Spinal cord (tissue), 10 donors: ENCODE measurements at places on chromosomes 4 and X. TPM values are rescaled to one million over a fixed set of nuclear protein-coding genes. Genes with fewer than 3 reads are reported as not detected.

Gene UGT2B10
- not detected for total RNA-seq

Gene DCAF16
- total RNA-seq = 49.6 TPM

Gene ADH1A
- 0.11 TPM for total RNA-seq

Gene ASB11
- 0.06 TPM for total RNA-seq

Gene CT83
- total RNA-seq = not detected

Gene EXOC1L
- total RNA-seq = 0.17 TPM

Gene USP46
- total RNA-seq = 30.2 TPM

Gene MEPE
- total RNA-seq = 1.4 TPM

Gene RIBC1
- 1.8 TPM for total RNA-seq

Gene HS3ST1
- total RNA-seq = 7.7 TPM

Gene LPAR4
- total RNA-seq = 12.6 TPM

Gene USP53
- 54.4 TPM for total RNA-seq

Gene USP17L21
- total RNA-seq = not detected

Gene SSX4
- not detected for total RNA-seq

DNA sequence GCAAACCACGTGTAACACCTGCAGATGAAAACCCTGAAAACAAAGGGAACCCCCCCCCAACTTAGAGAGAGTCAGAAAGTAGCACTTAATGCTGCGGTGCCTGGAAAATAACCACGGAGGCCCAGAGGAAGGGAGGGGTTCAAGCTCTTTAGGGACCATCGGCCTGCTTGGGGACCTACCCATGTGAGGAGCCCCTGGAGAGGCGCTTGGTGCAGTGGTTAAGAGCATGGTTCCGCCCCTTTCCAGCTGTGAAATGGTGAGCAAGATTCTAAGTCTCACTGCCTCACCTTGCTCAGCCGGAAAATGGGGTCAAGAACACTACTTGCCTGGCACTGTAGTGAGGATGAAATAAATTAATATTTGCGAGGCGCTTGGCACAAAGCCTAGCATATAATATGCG lies 13.8 kb downstream of the SLC25A5 start:
- no peak overlapping the region for H3K27ac ChIP-seq
- peaks cover 4% of the 10 kb centered on the region for H3K4me1 ChIP-seq

DNA sequence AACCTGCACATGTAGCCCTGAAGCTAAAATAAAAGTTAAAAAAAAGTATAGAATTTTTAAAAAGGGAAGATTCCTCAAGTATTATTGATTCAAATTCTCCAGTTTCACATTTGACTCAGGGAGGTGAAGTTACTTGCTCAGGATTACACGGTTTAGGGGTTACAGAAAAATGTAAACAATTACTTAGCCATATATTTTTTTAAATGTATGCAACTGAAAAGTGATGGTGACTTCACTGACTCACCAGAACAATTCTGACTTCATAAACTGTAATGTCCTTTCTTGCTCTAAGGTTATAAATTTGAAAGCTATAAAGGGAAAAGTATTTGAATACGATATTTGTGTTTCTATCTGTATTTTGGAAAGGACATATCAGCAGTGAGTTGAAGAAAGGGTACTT lies 371.2 kb downstream of the SPRY1 start:
- no peaks in the 10 kb centered on the region for H3K27me3 ChIP-seq
- H3K4me3 ChIP-seq = no peak overlapping the region
- no peaks in the 10 kb centered on the region for H3K4me1 ChIP-seq
- H3K27ac ChIP-seq = no peak overlapping the region
- H3K36me3 ChIP-seq = no peaks in the 10 kb centered on the region
- DNase-seq = no peak

DNA sequence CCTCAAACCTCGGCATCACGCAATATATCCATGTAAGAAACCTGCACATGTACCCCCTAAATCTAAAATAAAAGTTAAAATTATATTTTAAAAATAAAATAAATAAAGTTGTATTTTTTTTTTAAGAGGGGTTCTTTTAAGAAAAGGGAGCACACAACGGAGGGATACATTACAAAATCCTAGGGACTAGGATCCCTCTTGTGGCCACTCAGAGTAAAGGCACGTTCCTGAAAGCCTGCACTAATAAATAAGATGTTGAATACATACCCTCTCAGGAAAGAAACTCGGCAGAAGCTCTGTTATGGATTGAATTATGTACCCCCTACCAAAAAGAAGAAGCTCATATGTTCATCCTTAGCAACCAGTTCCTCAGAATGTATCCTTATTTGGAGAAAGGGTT lies 50.9 kb upstream of the PRDX4 start:
- H3K27ac ChIP-seq = no peak overlapping the region
- peaks cover 3% of the 10 kb centered on the region for H3K27me3 ChIP-seq
- DNase-seq = peak; percentile 27
- no peaks in the 10 kb centered on the region for H3K4me1 ChIP-seq

GRCh38 chr4:113756005-113756410 lies 5.5 kb downstream of the CAMK2D start:
- H3K27me3 ChIP-seq = no peaks in the 10 kb centered on the region
- H3K27ac ChIP-seq = peak overlapping the region; percentile 0

DNA sequence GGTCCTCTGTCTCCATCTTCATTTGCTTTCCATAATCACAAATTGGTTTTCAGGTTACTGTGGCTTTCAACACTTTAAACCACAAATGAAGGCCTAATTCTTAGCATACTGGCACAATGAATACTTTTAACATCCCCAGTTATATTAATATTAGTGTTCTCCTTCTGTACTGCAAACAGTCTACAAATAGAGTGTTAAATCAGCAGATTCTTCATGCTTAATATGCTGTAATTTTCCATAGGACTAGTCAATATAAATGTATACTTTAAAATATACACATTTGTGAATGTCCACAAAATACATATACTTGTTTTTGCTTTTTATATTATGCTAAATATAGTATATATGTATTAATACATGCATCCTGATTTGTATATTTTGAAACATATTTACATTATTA lies 72.6 kb downstream of the SH3RF1 start:
- no peak overlapping the region for H3K27ac ChIP-seq
- no peaks in the 10 kb centered on the region for H3K36me3 ChIP-seq
- H3K4me3 ChIP-seq = no peak overlapping the region
- no peaks in the 10 kb centered on the region for H3K27me3 ChIP-seq
- DNase-seq = no peak

DNA sequence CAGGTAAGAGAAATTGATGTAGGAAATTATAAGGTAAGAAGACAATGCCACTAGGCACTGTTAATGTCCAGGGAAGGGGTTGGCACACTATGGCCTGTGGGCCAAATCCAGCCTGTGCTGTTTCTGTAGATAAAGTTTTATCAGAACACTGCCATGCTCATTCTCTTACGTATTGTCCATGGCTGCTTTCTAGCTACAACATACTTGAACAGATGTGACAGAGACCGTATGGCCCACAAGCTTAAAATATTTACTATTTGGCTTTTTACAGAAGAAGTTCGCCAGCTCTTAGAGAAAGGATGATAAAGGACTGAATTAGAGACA lies 168.0 kb downstream of the CDS1 start:
- no peak overlapping the region for H3K4me3 ChIP-seq

DNA sequence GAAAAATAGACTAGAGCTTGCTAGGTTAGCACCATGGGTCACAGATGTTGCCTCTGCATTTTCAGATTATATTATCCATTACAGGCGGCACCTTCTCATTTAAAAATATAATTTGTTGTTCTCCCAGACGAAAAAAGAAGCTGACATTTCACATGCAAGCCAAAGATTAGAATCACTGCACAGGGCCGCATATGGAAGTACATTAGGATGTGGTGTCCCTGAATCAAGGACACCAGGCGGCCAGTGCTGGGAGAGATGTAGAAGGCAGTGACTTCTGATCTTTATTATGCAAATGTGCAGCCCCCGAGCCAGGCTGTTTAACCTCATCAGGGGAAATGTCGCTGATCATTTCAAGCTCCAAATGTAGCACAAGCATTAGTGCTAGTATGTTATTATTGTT lies 22.8 kb downstream of the REELD1 start:
- DNase-seq = peak; percentile 44
- H3K36me3 ChIP-seq = no peaks in the 10 kb centered on the region
- no peaks in the 10 kb centered on the region for H3K27me3 ChIP-seq
- H3K27ac ChIP-seq = no peak overlapping the region

DNA sequence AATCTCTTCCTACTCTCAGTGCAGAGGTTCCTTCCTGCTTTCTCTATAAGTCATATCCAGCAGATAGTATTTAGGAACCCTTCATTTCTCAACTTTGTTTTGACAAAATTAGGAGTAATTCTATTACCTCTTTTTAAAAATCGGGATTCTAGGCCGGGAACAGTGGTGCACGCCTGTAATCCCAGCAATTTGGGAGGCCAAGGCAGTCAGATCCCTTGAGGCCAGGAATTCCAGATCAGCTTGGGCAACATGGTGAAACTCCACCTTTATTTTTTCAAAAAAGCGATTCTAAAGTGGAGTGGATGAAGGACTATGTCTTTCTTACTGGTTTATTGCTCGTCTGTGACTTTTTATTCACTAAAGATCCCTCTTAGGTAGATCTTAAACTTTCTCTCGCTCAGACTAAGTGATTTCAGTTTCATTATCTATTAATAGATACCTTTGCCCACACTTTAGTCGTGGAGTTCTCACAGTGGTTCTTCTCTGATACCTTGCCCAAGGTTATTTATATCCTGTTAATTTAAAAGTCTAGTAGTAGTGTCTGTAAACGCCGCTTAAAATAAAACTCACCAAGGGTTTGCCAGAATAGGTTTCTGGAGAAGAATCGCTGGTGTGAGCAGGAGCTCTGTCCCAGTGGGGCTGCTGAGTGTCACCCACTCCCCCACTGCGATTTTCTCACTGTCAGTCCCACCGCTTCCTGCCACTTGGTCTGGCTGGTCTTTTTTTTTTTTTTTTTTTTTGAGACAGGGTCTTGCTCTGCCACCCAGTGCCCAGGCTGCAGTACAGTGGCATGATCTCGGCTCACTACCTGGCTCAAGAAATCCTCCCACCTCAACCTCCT lies 27.0 kb upstream of the TMEM131L start:
- no peak overlapping the region for H3K27ac ChIP-seq
- no peaks in the 10 kb centered on the region for H3K36me3 ChIP-seq

DNA sequence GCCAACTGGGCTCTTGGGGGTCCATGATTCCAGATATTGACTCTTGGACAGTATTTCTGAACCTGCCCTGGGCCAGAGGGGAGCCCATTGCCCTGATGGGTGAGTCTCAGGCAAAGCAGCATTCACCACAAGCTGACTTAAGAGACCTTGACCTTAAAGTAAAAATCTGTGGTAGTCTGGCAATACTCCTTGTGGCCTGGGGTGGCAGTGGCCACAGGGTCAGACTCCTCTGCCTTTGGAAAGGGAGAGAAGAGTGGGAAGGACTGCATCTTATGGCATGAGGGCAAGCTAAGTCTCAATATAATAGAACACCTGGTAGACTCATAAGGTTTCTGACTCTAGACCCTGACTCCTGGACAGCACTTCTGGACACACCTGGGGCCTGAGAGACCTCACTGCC lies 340.3 kb upstream of the MAD2L1 start:
- DNase-seq = no peak
- no peaks in the 10 kb centered on the region for H3K36me3 ChIP-seq
- no peak overlapping the region for H3K27ac ChIP-seq
- no peaks in the 10 kb centered on the region for H3K4me1 ChIP-seq

- peaks cover 5% of the 10 kb centered on the region for H3K36me3 ChIP-seq
- H3K4me3 ChIP-seq = no peak overlapping the region
- no peak overlapping the region for H3K27ac ChIP-seq
- no peaks in the 10 kb centered on the region for H3K4me1 ChIP-seq
- peak; percentile 56 for DNase-seq
Observed at GRCh38 chrX:16666541-16666940, 16.6 kb downstream of the S100G start.

DNA sequence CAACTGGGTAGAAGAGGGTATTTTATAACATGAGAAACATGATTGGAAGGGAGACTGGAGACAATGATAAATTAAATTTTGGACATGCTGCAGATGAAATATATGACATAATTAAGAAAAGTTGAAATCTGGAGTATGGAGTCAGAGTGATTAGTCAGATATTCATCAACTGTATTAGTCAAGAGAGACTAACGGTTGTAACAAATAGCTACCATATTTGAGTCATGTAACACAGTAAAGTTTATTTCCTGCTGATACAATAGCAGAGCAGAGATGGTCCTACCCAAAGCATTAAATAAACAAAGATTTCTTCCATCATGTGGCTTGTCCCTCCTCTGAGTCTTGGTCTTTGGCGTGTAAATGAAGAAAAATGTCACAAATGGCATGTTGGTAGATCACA lies 321.3 kb downstream of the GALNTL6 start:
- no peak overlapping the region for H3K27ac ChIP-seq
- H3K27me3 ChIP-seq = no peaks in the 10 kb centered on the region
- DNase-seq = no peak
- no peaks in the 10 kb centered on the region for H3K4me1 ChIP-seq
- H3K4me3 ChIP-seq = no peak overlapping the region

GRCh38 chrX:46234775-46235174 lies 310.4 kb downstream of the ZNF674 start:
- no peaks in the 10 kb centered on the region for H3K36me3 ChIP-seq
- no peaks in the 10 kb centered on the region for H3K27me3 ChIP-seq
- H3K27ac ChIP-seq = no peak overlapping the region
- no peak for DNase-seq

- peak overlapping the region; percentile 52 for H3K27ac ChIP-seq
- H3K36me3 ChIP-seq = no peaks in the 10 kb centered on the region
- H3K4me1 ChIP-seq = peaks cover 15% of the 10 kb centered on the region
Observed at GRCh38 chrX:7926501-7926900, 712 bp downstream of the PNPLA4 start.

- no peaks in the 10 kb centered on the region for H3K4me1 ChIP-seq
- H3K27me3 ChIP-seq = no peaks in the 10 kb centered on the region
- H3K4me3 ChIP-seq = no peak overlapping the region
- peak; percentile 49 for DNase-seq
- H3K36me3 ChIP-seq = no peaks in the 10 kb centered on the region
Observed at GRCh38 chrX:12894074-12895030, 12.1 kb upstream of the TLR8 start.

DNA sequence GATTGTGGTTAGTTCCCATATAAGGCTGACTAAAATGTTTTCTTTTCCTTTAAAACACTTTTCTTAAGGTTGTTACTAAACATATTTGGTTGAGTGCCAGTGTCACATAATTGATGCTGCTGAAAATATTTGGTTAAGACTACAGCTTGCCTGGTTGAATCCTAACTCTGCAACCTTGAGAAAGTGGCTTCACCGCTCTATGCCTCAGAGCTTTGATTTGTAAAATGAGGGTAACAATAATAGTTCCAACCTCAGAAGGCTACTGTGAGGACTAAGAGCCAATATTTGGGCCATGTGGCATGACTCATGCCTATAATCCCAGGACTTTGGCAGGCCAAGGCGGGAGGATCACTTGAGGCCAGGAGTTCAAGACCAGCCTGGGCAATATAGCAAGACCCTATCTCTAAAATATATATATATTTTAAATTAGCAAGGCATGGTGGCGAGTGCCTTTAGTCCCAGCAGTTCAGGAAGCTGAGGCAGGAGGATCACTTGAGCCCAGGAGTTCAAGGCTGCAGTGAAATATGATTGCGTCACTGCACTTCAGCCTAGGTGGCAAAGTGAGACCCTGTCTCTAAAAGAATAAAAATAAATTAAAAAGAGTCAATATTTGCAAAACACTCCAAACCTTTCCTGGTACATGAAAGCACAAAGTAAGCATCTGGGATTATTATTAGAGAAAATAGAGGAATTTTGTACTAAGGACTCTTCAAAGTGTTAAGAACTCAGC lies 7.1 kb upstream of the NEIL3 start:
- no peaks in the 10 kb centered on the region for H3K27me3 ChIP-seq
- H3K27ac ChIP-seq = no peak overlapping the region
- no peak for DNase-seq
- H3K36me3 ChIP-seq = no peaks in the 10 kb centered on the region
- H3K4me3 ChIP-seq = no peak overlapping the region
